Gastrocnemius medialis (tissue), 4 donors: ENCODE measurements at places on chromosomes 16 and 17.
A peak's percentile ranks its signal among the peaks of the same experiment; 100 is the strongest.

DNA sequence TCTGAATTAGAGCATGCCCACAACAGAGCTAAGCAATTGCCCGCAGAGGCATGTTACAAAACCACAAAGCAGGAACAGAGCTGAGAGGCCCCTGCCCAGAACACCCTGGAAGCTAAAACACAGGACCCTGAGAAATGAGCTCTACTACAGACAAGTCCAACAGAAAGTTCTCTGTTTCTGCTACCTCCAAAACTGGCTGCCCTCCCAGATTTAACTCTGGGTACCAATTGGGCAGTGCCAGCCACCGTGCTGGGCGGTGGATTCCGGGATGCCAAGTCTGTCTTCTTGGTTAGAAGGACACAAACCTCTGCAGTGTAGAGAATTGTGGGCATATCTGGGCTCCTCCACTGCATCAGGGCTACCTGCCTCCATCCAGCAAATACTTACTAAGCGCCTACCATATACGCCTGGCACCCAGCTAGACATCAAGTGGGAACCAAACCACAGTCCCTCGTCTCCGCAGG lies 1.0 kb downstream of the CMTM4 start:
- H3K27me3 ChIP-seq: no peaks in the 10 kb centered on the region
- H3K4me1 ChIP-seq: peaks cover 14% of the 10 kb centered on the region
- H3K36me3 ChIP-seq: no peaks in the 10 kb centered on the region
- H3K4me3 ChIP-seq: peak overlapping the region; percentile 83

GRCh38 chr17:65794572-65794971 lies 233.1 kb upstream of the AXIN2 start:
- no peak for DNase-seq
- no peaks in the 10 kb centered on the region for H3K36me3 ChIP-seq
- no peaks in the 10 kb centered on the region for H3K27me3 ChIP-seq
- H3K4me1 ChIP-seq: no peaks in the 10 kb centered on the region
- H3K4me3 ChIP-seq: no peak overlapping the region

DNA sequence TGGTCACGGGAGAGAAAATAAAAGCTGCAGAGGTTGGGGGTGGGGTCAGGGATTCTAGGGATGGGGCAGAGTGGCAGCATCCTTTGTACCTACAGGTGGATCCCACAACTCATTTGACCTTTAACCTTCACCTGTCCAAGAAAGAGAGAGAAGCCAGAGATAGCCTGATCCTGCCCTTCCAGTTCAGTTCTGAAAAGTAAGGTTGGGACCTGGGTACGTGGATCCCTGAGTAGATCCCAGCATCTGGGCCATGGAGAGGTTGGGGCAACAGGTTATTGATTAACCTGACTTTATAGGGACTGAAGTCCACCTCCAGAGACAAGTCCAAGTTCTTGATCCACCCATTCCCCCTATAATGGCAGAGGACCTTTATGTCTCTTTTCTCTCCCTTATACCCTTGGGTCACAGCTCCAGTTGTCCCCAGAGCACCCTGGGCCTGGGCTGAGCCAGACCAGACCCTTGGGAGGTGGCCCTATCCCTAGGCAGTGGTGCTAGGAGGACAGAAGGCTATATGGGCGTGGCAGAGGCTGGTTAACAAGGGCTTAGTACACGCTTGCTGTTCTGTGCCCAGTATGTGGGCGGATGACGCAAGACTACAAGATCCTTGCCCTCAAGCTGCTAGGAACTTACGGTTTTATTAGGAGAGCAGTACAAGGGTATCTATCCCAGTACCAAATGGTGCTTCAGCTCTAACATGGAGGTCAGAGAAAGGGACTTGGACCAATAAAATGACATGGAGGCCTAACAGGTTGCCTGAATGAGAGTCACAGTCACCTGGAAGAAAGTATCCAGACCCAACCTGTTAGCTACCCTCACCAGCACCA lies 3.3 kb downstream of the CLDN7 start:
- no peak overlapping the region for H3K27ac ChIP-seq
- H3K4me3 ChIP-seq: no peak overlapping the region
- peaks cover 35% of the 10 kb centered on the region for H3K27me3 ChIP-seq
- peaks cover 58% of the 10 kb centered on the region for H3K36me3 ChIP-seq

DNA sequence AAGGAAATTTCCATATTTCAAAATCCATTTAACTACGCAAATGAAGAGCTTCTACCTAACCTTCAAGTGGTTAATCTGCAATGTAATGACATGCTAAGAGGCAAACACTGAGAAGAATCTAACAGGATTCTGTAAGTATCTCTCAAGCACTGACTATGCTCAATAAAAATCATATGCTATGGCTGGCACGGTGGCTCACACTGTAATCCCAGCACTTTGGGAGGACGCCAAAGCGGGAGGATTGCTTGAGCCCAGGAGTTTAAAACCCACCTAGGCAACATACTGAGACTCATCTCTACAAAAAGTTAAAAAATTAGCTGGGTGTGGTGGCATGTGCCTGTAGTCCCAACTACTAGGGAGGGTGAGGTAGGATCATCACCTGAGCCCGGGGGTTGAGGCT lies 32.7 kb downstream of the GNA13 start:
- no peaks in the 10 kb centered on the region for H3K36me3 ChIP-seq
- no peak for DNase-seq
- no peak overlapping the region for H3K4me3 ChIP-seq
- H3K27ac ChIP-seq: peak overlapping the region; percentile 55

DNA sequence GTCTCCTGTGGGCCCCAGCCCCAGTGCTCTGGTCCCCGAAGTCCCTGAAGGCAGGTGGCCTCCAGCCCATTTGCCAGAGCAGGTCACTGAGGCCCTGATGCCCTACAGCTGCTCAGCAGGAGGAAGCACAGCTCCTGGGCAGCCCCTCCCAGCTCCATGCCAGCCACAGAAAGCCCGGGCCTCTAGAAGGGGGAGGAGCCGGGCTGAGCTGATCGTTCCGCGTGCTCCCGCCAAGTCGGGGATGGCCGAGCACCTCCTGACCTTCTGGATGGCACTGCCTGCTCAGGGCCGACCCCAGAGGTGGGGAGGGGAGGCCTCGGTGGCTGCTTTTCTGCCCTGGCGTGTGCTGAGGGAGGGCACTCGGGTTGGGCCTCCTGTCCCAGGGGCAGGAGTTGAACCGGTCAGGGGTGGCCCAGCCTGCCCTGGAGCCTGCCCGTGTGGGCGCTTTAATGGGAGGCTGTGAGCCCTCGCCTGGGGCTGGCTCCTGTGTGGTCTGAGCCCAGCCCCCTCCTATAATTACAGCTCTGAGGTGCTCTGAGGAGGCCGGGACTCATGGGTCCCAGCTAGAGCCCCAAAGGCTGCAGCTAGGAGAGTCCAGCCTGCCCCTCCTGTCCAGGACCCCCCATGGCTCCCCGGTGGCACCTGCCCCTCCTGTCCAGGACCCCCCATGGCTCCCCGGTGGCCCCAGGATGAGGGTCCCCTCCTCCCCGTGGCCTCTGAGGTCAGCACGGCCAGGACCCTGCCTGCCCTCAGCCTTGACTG lies 29.7 kb downstream of the ZFPM1 start:
- H3K36me3 ChIP-seq: no peaks in the 10 kb centered on the region
- no peak overlapping the region for H3K27ac ChIP-seq
- H3K27me3 ChIP-seq: no peaks in the 10 kb centered on the region
- DNase-seq: no peak
- no peaks in the 10 kb centered on the region for H3K4me1 ChIP-seq
- H3K4me3 ChIP-seq: no peak overlapping the region

- H3K27me3 ChIP-seq: no peaks in the 10 kb centered on the region
- no peak overlapping the region for H3K4me3 ChIP-seq
- H3K36me3 ChIP-seq: no peaks in the 10 kb centered on the region
- H3K27ac ChIP-seq: no peak overlapping the region
- DNase-seq: no peak
These were observed 101.7 kb downstream of the RPTOR start for GRCh38 chr17:80646328-80646727.

GRCh38 chr16:85969591-85969990 lies 70.6 kb downstream of the IRF8 start:
- H3K27ac ChIP-seq: no peak overlapping the region
- no peaks in the 10 kb centered on the region for H3K27me3 ChIP-seq
- no peak overlapping the region for H3K4me3 ChIP-seq
- no peaks in the 10 kb centered on the region for H3K4me1 ChIP-seq

DNA sequence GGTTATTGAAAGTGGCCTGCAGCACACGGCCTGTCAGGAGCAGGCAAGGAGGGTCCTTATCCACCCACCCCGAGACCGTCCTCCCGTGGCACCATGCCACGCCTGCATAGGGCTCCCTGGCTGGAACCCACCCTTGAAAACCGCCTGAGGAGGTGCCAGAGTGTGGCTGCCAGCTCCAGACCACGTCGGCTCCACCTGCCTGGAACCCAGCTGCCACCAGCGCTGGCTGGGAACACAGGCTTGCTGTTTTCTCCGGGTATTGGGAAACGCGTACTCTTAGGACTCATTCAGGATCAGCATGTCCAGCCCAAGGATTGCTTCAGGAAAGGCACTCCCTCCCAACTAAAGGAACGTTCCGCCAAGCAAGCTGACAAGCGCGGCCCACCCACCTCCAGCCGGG lies 6.7 kb downstream of the ARL16 start:
- no peaks in the 10 kb centered on the region for H3K4me1 ChIP-seq
- H3K4me3 ChIP-seq: no peak overlapping the region
- H3K27me3 ChIP-seq: no peaks in the 10 kb centered on the region

- DNase-seq: no peak
- H3K27me3 ChIP-seq: no peaks in the 10 kb centered on the region
- peaks cover 6% of the 10 kb centered on the region for H3K4me1 ChIP-seq
- H3K36me3 ChIP-seq: no peaks in the 10 kb centered on the region
- H3K4me3 ChIP-seq: peak overlapping the region; percentile 74
These were observed 1.1 kb downstream of the ABAT start for GRCh38 chr16:8675183-8676159.

DNA sequence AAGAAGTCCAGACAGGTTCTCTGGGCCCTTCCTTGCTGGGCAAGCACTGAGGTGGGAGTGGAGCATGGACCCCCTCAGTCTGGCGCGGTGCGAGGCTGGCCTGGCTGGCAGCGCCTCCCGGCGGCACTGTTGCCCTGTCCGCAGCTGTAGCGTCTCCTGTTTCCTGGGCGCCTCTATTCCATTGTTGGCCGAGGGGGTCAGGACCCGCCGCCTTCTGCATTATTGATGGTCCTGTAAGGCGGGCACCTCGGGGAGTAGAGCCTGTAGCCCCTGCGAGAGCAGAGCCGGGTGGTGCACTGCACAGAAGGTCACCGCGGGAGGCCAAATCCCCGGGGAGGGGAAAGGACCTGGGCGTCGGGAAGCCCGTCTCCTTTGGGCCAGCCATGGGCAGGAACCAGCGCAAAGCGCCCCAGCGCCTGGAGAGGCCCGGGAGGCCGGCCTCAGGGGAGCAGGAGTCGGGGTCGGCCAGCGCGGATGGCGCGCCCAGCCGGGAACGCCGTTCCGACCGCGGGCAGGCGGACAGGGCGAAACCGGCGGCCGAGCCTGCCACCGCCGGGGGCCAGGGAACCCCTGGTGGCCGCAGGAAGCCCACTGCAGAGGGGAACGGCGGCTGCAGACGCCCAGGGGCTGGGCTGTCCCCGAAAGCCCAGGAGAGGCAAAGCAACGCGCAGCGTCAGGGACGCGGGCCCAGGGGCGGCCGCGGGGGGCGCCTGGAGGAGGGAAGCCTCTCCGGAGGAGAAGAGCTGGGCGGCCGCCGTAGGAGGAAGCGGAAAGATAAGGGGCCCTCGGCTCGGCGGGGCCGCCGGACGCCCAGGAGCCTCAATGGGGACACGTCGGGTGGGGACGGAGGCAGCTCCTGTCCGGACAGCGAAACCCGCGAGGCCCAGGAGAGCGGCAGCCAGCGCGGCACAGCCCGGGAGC lies at the start of gene MYO15B:
TSS of gene MYO15B (plus strand) at position 126 of the 921 bp plus-strand sequence. CDS start at position 384, 258 bp downstream.
- peak within 1 kb of the TSS; percentile 83 for H3K27ac ChIP-seq
- peaks cover 20% of the 10 kb centered on the region for H3K27me3 ChIP-seq
- peak within 1 kb of the TSS; percentile 69 for H3K4me3 ChIP-seq
- H3K36me3 ChIP-seq: no peaks in the 10 kb centered on the region

GRCh38 chr17:73278049-73278464 lies 16.4 kb upstream of the CPSF4L start:
- H3K4me3 ChIP-seq: no peak overlapping the region
- H3K27ac ChIP-seq: peak overlapping the region; percentile 67
- H3K36me3 ChIP-seq: no peaks in the 10 kb centered on the region
- peaks cover 24% of the 10 kb centered on the region for H3K4me1 ChIP-seq
